ENCODE measurements at places on chromosomes 2 and 18.

- no peak for DNase-seq
Observed at GRCh38 chr2:71210292-71210691, 16.6 kb downstream of the PAIP2B start.

- peak; percentile 17 for DNase-seq
Observed at GRCh38 chr2:118309946-118310680, 221.8 kb downstream of the INSIG2 start.

GRCh38 chr2:84209941-84210340 lies 249.1 kb downstream of the SUCLG1 start:
- DNase-seq, result no peak

DNA sequence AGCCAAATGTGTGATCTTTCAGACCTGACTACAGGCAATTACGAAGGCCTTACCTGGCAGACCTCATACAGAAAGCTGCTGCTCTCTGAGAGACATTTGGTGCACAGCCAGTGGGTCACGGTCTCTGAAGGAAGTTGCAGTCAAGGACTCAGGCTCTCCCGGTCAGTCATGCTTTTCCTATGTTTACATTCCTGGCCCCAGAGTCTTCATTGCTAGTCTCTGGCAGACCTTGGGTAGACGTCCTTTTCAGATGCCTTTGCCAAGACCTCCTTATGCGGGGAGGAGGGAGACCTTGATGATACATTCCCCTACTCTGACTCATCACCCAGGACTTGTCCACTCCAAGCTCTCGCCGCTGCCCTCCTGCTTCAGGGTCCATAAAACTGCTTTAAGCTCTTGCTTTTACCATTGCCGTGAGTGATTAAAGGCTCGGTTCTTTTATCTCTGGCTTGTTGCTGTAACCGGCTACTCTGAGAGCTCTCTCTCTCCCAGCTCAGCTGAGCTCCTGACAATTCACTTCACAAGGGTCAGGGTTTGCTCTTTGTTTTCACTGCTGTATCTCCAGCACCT lies 62.0 kb upstream of the SLC35F5 start:
- no peak for DNase-seq

DNA sequence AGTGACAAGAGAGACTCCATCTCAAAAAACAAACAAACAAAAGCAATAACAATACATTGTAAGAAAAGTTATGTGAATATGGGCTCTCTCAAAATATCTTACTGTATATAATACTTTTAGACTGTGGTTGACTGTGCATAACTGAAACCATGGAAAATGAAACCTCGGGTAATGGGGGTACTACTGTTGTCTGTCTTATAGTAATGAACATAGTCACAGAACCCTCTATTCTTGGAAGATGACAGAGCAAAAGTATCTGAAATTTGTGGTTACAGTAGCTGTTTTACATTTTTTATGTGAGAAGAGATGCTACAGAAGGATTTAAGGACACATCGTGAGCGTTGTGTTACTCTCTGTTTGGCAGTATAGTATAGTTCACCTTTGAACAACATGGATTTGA lies 60.5 kb downstream of the MAP4K4 start:
- no peak for DNase-seq

- DNase-seq, result no peak
Observed at GRCh38 chr18:13576598-13576997, 149.8 kb downstream of the FAM210A start.

GRCh38 chr2:119028327-119029174 lies 86.6 kb downstream of the MARCO start:
- no peak for DNase-seq

GRCh38 chr2:135617501-135618015 lies 86.3 kb downstream of the R3HDM1 start:
- no peak for DNase-seq

DNA sequence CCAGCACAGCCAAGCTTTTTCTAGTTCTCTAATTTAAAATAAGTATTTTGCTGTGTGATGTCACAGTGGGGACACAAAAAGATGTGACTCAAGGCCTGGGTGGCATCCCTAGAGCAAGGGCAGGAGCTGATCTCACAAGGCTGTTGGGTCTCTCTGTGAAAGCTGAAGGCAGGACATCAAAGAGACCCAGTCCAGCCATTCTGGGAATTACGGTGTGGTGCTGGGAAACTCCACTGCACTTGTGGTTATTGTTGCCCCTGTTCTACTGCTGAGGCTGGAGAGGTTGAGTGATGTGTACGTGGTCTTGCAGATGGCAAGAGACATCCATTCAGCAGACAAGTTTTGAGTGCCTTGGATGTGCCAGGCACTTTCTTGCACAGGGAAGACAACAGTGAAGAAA lies 352.9 kb downstream of the CYRIA start:
- DNase-seq, result no peak

- DNase-seq, result no peak
Observed at GRCh38 chr2:189327879-189328847, 113.1 kb upstream of the WDR75 start.

DNA sequence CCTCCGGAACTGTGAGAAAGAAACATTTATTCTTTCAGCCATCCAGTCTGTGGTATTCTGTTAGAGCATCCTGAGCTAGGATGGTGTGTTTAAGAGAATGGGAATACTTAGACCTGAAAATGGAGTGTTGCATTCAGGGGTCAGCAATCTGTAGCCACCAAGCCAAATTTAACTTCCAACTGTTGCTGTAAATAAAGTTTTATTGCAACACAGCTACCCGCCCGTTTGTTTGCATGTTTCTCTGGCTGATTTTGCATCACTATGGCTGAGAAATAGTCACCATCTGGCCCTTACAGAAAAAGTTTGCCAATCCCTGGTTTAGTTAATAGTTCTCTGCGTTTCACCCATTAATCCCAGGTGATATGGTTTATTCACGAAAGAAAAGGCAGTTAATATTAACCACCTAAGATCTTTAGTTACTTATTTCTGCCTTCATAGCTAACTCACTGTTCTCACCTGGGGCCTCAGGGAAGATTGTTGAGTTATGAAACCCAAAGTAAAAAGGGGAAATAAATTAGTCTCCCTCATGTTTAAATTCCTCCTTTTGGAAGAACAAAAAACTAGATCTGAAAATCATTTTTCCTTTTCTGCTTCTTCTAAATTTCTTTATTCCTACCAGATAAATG lies 9.5 kb upstream of the CYS1 start:
- DNase-seq, result no peak

GRCh38 chr2:158128168-158128973 lies 26.7 kb downstream of the UPP2 start:
- no peak for DNase-seq

DNA sequence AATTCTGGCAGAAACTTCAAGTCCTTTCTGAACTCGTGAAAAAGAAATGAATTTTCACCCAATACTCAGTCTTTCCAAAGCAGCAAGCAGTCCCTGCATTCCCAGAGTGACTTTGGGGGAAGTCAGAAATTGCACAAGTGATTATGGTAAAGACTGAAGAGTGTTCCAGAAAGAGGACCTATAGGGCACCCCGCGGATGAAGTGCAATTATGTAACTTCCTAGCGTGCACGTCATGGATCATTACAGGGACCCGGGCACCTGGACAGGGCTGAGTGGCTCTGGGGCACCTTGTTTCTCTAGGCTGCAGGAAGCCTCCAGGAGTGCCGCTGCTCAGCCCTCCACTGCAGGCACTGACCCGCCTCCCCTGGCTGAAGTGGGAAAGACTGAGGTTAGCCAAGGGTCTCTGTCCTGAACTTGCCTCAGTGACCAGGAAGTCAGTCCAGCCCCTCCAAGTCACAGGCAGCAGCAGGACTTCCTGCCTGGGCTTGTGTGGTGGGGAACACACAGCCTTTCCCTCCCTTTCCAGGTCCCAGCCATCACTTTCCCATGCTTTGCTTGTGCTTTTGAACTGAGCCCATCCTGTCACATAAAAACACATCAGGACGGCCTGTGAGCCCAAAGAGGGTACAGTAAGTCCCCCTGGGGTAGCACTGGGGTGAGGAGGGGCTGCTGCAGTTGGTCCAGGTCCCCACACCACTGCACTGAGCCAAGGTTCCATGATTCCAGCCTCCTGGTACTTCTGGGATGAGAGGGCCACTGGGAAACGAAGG lies 19.8 kb downstream of the TMEM185B start:
- no peak for DNase-seq

DNA sequence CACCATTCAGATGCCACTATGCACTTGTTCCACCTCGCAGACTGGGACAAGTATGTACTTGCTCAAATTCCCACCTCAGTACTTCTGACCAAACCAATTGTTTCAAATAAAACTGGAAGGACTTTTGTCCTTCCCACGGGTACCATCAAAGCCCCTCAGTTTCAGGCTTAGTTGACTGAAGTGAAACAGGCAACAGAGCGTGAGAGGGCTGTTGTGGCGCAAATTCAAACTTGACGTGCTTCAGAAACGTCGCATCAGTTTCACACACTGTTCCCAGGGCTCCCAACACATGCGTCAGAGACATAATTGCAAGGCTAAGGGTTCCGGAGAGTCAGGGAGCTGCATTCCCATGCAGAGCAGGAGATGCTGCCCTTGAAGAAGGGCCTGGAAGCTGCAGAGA lies 33.7 kb downstream of the RNF152 start:
- no peak for DNase-seq

DNA sequence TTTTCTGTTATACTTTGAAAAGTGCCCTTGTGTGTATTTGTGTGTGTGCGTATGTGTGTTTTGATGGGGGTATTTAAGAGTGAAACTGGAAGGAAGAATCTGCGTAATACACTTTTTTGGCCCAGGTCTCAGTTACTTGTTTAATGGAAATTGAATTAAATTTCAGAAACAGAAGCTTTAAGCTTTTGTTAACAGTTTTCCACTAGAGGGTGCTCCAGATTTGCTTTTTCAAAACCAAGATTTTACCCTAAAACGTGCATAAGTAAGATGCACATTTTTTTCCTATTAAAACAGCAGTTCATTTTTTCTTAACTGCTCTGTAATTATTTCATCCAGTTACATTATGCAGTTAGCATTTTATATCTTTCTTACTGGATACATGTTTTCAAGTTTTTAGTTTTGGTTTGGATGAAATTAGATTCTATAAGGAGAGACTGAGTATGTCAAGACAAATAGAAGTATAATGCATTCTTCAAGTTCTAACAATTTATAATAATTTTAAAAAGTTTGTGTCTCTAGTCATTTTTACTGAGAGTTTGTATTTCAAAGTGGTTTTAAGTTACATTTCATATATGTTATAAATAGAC lies 97.2 kb downstream of the PIK3C3 start:
- no peak for DNase-seq

GRCh38 chr2:55954306-55955035 lies 30.9 kb upstream of the EFEMP1 start:
- no peak for DNase-seq

GRCh38 chr2:218123986-218124385 lies 1.8 kb upstream of the CXCR2 start:
- DNase-seq, result no peak

DNA sequence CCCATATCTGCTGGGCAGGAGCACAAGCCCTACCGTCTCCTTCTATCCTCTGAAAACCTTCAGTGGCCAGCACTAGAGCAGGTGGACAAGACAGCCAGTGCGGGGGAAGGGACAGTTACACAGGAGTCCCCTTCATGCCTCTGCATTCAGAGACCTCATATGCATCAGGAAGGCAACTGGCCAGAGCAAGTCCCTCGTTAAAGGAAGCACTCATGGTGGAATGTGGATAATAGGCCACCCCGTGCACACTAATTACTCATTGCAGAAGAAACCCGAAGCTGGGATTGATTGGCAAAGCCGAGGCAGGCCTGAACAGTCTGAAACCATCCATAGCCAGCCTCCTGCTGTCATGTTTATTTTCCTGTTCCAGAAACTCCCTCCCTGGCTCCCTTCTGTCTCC lies 11.2 kb downstream of the KIAA2012 start:
- DNase-seq, result no peak

DNA sequence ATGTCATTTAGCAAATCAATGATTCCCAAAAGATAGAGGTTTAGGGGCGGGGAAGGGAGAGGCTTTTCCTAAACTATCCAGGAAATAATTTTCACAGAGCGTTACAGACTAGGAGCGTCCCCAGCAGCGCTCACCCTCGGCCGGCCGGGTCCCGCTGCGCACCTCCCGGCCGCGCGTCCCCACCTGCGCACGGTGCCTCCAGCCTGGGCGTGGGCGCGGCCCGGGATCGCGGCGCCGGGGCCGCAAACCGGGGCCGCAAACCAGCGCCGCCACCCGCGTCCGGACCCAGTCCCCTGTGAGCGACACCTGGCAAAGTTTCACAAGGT lies 684 bp upstream of the ZCCHC2 start:
- no peak for DNase-seq

DNA sequence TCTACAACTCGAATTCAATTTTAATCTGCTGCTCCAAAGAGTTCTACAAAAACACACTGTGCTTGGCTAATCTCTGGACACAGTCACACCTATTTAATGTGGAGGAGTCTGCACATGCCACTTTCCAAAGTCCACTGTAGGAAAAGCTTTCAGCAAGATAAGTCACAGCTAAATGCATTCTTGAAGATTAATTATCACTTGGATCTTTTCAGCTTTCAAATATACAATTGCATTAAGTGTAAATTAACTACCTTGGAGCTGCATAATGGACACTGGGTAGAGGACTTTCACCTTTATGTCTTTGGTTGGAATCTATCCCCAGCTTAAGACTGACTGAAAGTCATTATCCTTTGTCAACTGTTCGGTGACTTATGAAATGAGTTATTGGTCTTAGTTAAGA lies 565.1 kb downstream of the PIK3C3 start:
- DNase-seq, result no peak

DNA sequence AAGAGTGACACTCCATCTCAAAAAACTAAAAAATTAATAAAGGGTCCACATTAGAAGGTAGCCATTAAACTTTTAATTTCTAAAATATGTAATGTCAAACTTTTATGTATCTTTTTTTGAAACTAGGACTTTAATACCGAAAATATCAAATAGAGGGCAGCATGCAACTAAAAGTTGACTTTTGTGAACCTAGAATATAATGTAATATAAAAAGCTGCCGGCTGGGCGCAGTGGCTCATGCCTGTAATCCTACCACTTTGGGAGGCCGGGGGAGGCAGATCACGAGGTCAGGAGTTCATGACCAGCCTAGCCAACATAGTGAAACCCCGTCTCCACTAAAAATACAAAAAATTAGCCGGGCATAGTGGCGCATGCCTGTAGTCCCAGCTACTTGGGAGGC lies 62.8 kb downstream of the INO80D start:
- no peak for DNase-seq

DNA sequence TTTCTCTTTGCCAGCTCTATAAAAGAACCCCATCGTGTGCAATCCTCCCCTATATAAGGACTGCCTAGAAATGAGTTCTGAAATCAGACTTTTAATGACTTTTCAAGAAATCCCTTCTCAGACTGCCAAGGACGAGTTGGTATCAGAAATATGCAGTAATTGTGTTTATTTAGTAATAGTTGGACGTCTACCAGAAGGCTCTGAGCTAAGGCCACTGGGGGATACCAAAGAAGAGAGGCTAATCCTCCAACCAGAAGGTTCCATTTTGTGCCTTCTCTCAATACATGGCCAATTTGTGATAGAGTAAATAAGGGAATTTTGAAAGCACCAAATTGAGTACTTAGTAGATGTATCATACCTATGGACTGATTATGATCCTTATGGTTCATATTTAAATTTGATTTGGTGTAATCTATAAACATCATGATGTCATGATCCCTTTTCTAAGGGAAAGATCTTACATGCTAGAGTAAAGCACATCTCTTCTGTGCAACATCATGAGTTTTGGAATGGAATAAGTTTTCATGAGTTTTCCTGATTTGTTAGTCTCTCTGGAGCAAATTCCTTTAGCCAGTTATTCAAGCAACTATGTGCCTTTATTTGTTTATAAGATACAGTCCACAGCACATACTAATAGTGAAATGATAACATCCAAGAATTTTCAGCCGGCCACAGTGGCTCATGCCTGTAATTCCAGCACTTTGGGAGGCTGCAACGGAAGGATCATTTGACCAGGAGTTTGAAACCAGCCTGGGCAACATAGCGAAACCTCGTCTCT lies 82.2 kb upstream of the LTBP1 start:
- DNase-seq, result no peak

GRCh38 chr18:35185771-35186170 lies 55.1 kb upstream of the ZNF397 start:
- no peak for DNase-seq
